ENCODE measurements at places on chromosomes 3 and 15.

- DNase-seq: no peak
These were observed 95.7 kb downstream of the CD47 start for GRCh38 chr3:107994956-107995715.

DNA sequence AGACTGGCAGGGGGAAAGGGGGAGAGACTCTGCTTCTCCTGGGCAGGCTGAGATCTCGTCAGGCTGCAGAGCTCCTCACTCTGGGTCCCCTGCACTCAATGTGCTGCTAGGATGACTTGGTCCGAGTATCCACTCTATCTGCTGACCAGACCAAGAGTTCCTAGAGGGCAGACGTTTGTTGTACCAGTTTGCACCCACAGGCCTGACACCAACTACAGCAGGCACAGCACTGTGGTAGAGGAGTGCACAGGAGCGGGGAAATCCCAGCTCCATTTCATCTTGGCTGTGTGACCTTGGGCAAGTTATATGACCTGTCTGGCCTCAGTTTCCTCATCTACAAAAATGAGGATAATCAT lies 29.0 kb downstream of the CCDC12 start:
- no peak for DNase-seq

- no peak for DNase-seq
These were observed 78.5 kb upstream of the FBN1 start for GRCh38 chr15:48723969-48724368.

DNA sequence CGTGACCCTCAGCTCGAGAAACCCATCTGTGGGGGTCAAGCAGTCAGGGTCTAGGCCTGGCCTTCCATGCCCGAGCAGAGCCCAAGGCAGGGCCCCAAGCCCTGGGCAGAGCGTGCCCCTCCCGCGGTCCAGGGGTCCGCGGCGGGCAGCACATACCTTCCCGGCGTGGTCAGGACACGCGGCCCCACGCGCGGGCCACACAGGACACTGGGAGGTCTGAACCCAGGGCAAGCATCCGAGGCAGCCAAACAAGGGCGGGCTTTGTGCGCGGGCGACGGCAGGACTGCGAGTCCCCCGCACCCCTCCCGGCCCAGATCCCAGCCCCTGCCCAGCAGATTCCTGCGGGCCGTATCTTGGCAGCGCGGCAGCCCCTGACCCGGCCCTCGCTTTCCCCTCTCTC lies 61.6 kb upstream of the ACAN start:
- DNase-seq: no peak

DNA sequence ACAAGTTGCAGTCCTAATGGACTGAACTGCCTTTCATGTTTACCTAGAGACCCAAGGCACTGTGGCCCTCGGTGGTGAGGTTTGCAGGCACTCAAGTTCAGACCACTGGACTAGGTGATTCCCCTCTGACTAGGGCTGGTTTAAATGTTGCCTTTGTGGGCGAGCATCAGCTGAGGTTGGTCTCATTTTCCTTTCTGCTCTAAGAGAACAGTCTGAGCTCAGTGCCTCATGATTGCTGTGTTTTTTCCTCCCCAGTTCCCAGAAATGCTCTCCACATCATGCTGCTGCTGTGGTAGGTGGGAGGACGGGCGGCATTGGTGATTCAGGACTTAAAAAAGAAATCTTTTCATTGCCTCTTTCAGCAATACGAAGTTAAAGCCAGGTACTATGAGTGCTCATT lies 237.2 kb downstream of the MBNL1 start:
- DNase-seq: no peak
